Renal cortical epithelial cell (primary cell): ENCODE measurements at places on chromosomes 1 and 21. TPM values are rescaled to one million over a fixed set of nuclear protein-coding genes. Genes with fewer than 3 reads are reported as not detected.
A peak's percentile ranks its signal among the peaks of the same experiment; 100 is the strongest.

- no peak for DNase-seq
Observed at GRCh38 chr1:53594391-53595180, 135.4 kb downstream of the DMRTB1 start.

DNA sequence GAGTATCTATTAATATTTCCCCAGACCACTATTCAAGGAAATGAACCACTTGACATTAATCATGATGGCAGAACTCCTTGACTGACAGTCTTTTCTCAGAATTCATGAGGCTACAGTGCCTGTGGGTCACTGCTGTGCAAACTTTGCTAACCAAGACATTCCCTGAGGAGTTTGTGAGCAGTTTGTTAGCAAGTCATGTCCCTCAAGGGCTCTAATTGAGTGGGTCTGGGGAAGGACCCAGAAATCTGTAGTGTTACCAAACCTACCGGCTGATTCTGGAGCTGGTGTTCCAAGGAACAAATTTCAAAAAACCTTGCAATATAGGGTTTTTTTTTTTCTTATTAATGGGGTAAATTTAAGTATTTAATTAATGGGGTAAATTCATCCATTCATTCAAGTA lies 103.2 kb upstream of the VANGL1 start:
- no peak for DNase-seq

Gene KRTAP10-10
- not detected in 2 replicates for total RNA-seq

DNA sequence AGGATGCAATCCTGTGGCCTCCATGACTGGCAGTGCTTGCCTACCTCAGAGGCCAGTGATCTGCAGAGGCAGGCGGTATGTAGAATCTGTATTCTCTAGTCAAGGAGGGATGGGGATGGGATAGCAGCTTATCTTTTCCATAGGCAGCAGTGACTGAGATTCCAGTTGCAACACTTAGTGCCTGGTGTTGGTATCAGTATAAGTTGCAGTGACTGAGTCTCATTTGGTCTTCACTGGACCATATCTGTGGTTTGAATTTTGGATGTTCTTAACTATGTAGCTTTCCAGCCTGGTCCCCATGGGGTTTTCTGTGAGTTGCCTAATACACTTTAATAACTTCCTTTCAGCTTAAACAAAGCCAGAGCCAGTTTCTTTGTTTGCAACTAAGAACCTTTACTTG lies 16.5 kb downstream of the DYRK1A start:
- no peak for DNase-seq

DNA sequence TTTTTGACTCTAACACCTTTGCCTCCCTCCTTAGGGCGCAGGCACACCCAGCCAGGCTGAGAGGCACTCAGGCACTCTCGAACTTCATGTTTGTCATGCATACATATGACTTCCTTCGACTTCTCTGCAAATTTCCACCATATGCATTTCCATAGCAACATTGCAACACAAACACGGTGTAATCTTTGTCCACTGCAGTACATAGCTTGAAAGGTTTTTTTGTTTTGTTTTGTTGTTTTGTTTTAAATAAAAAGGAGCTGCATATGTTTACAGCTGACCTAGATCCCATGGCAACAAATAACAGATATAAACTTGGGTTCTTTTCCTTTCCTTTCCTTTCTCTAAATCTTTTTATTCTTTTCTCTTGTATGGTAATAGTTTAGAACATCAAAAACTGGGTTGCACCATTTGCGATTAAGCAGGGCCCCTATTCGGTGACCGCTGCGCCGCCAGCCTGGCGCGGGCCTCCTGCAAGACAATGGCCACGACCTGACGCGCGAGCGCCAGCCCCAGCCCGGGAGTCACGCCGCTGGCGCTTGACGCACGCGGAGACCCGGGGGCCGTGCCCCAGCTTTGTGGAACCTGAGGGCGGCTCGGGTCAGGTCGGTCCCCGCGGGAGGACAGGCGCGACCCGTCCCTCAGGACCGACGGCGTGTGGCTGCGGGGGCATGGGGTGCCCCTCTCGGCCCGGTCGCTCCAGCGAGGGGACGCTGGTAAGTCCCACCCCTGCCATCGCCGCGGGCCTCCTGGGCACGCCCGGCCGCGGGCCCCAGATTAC lies 35.2 kb downstream of the CCN1 start:
- DNase-seq = no peak

Gene RGS13
- not detected in 2 replicates for total RNA-seq

Gene TNFRSF14
- 17.6 and 19.8 TPM in 2 replicates for total RNA-seq

GRCh38 chr1:50476800-50477199 lies 53.6 kb upstream of the DMRTA2 start:
- DNase-seq = no peak

- DNase-seq = peak; percentile 88
Observed at GRCh38 chr1:44336668-44337067, 18.4 kb downstream of the ERI3 start.

DNA sequence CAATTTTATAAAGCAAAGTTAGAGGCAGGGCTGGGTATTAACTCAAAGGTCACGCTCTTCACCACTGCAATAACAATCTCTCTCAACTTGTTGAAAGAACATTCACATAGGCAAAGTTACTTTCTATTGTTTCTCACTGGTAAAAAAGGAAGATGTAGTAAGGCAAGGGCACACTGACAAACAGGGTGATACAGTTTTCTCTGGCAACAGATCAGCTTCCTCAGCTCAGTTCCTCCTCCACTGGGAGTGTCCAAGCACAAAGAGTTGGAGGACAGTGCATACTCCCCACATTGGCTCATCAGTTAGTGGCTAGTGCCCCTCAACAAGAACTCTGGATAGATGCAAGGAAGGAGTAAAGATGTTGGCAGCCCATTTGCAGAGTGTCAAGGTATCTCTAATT lies 3.7 kb downstream of the PLPPR4 start:
- DNase-seq = no peak

DNA sequence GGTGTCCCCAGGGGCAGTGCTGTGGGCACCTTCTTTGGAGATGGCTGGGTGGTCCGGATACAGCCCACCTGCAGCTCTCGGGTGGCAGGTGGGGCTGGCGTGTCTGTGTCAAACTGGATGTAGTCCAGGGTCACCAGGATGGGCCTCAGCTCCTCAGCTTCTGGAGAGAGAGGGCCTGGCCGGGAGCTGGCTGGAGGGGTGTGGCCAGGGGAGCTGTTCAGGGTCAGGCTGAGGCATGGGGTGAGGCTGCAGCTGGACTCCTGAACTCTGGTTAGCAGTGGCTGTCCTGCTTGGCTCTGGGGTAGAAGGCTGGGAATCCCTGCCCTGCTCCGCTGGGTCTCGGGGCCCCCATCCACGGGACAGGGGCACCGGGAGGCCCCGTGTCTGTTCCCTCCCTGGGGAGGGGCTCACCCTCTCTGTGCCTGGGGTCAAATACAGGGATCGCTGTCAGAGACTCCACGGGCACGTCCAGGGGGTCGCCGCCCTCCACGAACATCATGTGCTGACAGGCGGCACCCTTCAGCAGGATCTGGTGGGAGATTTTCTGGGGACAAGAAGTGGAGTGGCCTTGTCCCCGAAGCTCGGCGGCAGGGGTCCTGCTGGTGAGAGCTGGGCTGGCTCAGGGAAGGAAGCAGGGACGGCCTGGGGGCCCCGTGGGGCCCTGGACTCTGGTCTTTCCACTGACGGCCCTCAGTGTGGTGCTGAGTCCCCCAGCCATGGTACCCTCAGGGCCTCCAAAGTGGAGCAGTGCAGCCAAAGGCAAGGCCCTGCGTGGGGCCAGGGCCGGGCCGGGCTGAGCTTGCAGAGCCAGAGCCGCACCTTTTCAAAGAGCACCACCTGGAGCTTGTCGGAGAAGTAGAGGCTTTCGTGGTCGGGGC lies 4.1 kb upstream of the TMEM52 start:
- no peak for DNase-seq

Gene ASH1L
- 12.5 and 50.2 TPM in 2 replicates for total RNA-seq

Gene S100A8
- not detected in 2 replicates for total RNA-seq

GRCh38 chr1:66383611-66384010 lies 150.3 kb upstream of the SGIP1 start:
- DNase-seq = no peak

GRCh38 chr1:66372522-66373101 lies 161.3 kb upstream of the SGIP1 start:
- no peak for DNase-seq

- DNase-seq = peak; percentile 54
Observed at GRCh38 chr1:22848405-22848804, 124.3 kb downstream of the LACTBL1 start.

Gene THEM5
- not detected in 2 replicates for total RNA-seq

- no peak for DNase-seq
Observed at GRCh38 chr1:205017766-205018165, 25.2 kb upstream of the CNTN2 start.

- no peak for DNase-seq
Observed at GRCh38 chr1:89087241-89087640, 22.2 kb upstream of the GBP1 start.

- peak; percentile 69 for DNase-seq
Observed at GRCh38 chr1:219269171-219269570, 95.5 kb downstream of the LYPLAL1 start.

Gene CACNA1S
- total RNA-seq = not detected in 2 replicates

Gene COL8A2
- total RNA-seq = 0.69 and 2.7 TPM in 2 replicates

DNA sequence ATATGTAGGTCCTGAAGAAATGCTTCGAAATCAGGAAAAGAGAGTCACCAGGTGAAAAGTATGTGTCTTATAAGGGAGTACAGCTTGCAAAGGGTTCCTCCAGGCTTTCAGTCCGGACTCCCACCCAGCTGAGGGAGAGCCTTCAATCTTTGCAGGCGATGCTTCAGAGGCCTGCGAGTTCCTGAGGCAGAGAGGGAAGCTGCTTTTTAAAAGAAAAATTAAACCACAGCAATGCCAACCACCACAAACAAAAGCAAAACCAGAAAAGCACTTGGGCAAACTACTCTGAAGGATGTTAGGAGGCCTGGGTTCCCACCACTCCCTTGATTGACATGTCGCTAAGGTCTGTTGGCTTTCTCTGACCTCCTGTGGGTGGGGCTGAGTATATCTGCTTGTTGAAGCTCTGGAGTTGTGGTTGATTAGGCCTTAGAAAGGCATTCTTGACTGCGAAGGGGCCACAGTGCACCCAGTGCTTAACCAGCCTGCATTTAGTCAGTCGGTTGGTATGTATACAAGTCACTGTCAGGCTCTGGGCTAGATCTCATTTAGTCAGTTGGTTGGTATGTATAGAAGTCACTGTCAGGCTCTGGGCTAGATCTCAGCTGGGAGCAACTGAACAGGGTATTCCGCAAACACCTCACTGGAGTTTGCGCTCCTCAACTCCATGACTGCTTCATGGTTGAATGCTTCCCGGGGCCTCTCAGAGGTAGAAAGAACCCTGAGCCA lies 1.2 kb downstream of the NIPAL3 start:
- DNase-seq = peak; percentile 96

- no peak for DNase-seq
Observed at GRCh38 chr1:53826367-53826766, 11.7 kb downstream of the NDC1 start.

Gene TIE1
- total RNA-seq = 0.94 and 10.9 TPM in 2 replicates

DNA sequence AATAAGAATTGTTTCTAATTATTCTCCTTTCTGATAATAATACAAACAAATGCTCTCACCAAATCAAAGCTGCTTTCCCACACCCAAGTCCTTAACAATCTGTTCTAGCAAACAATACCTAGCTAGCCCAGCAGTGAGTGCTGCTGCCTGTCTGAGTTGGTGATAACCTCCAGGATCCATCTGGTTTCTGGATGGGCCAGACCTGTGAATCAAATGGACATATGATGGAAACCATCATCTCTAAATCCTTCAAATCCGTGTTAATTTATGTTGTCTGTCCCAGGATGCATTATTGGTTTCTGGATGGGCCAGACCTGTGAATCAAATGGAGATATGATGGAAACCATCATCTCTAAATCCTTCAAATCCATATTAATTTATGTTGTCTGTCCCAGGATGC lies 1230.0 kb downstream of the AMY1C start:
- DNase-seq = no peak

DNA sequence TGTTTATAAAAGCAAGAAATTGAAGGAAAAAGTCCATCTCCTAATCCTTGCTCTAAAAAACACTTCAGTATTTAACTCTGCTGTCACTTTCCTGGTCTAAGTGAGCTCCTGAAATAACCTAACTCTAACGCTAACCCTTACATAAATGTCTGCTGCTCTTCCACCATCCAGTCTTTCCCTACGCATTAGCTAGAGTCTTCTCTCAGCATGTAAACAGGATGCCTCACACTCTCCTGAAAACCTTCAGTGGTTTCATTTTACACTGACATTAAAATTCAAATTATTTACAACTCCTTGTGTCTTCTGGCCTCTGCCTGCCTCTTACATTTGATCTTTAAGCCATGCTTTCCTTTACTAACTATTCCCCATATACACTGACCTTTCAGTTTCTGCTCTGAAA lies 697.6 kb upstream of the CXADR start:
- DNase-seq = no peak

GRCh38 chr1:236302941-236303340 lies 21.2 kb upstream of the ERO1B start:
- DNase-seq = no peak

- peak; percentile 70 for DNase-seq
Observed at GRCh38 chr1:209248649-209249279, 334.8 kb upstream of the CAMK1G start.

DNA sequence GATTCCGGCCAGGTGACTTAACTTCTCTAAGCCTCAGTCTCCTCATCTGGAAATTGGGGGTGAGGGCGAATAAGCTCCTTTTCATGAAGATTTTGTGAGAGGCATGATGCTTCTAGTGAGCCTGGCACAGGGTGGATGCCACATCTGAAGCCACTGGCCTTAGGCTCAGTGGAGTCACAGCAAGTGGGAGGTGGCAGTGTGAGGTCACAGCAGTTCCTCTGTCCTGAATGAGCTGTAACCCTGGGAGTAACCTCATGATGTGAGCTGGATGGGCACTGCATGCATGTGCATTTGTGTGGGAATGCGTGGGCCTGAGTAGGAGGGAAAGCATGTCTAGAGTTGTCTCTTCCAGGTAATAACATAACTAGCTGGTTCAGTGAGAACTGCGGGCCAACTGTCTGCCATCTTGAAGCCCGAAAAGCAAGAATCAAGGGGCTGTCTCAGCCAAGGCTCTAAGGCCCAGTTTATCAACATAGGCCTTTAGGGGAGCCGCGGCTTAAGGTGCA lies 27.0 kb upstream of the HTR1D start:
- no peak for DNase-seq

- DNase-seq = no peak
Observed at GRCh38 chr1:3750741-3751140, 1.5 kb upstream of the CCDC27 start.

DNA sequence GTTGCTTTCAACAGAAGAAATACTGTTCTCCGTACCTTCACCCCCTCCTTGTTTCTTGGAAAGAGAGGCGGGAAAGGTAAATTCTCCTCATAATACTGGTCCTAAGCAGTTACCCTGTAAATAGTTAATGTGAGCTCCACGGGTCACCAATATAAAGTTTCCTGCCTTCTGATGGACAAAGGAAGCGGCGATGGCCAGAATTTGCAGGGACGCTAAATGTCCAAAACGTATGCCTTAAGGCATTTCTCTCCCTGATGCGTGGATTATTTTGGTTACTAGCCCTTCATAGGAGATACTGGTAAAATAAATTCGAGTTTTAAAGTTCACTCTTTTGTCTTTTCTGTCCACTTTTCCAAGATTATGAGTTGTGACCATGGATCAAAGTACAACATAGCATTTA lies 898 bp upstream of the PTGS2 start:
- no peak for DNase-seq

Gene RBM34
- 46.0 and 62.0 TPM in 2 replicates for total RNA-seq

Gene OR2T35
- total RNA-seq = under 0.01 TPM in 1 of 2 replicates, not detected in the other

- no peak for DNase-seq
Observed at GRCh38 chr1:178367151-178367550, 129.6 kb downstream of the CLEC20A start.

Gene LCE1C
- total RNA-seq = not detected in 2 replicates

GRCh38 chr1:176205332-176205914 lies 1.7 kb downstream of the COP1 start:
- DNase-seq = peak; percentile 13
